ENCODE measurements at places on chromosomes 7 and 10. TPM values are rescaled to one million over a fixed set of nuclear protein-coding genes. Genes with fewer than 3 reads are reported as not detected.

PRSS2 gene
- not detected for total RNA-seq

CYP3A4 gene
- total RNA-seq: not detected

TMEM139 gene
- total RNA-seq: 1.2 TPM

GSTO2 gene
- 2.2 TPM for total RNA-seq

AGR3 gene
- total RNA-seq: not detected
